ENCODE measurements at places on chromosomes 3 and 15.

DNA sequence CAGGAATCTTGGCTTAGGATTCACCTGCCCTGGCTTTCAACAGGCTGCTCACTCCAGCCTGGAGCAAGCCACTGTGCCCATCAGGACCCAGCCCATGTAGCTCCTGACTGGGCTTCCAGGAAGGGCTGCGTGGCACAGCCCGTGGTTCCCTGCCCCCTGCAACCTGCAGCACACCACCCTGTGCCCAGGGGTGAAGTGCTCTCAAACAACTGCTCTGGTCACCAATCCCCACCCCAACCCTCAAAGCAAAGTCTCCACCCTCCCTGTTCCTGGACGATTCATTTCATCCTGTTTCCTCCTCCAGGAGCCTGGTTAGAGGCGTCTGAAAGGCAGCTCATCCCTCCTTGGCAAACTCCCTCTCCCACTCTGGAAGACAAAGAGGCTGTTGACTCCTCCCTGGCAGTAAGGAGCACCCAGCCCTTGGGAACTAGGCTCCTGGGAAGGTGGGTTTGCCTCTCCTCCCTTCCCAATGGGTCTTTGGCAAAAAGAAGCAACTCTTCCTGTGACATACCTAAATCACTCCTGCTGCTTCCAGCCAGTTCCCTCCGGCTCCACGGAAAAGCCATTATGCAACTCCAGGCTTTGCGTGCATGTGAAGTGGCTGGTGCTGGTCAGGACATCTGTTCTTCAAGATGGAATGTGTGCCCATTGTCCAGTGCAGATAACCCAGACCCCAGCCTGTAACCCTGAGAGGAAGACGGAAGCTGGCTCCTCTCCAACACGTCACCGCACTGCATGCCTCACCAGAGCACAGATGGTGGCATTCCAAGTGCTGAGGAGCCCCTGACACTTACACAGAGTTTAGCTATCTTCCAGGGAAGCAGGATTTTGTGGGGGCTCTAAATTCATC is 29.1 kb upstream of the VIPR1 start:
- DNase-seq: peak; percentile 32

- DNase-seq: no peak
Measured at GRCh38 chr3:166759736-166760513, 620.2 kb downstream of the ZBBX start.

DNA sequence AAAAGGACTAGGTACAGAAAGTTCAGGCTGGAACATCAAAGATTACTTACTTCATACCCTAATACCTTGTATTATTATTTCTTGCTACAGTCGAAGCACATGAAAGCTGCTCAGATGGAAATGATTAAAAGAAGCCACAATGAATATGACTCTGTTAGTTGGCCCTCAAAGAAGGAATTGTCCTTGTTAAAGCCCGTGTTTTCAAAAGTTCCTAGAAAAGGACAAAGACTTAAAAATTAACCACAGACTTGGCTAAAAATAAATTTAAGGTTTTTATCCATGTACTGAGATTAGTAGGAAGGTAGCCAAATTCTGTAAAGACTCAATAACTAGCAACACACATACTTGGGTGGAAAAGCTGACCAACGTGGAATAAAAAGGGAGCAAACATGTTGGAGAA is 251.0 kb upstream of the RARB start:
- no peak for DNase-seq

DNA sequence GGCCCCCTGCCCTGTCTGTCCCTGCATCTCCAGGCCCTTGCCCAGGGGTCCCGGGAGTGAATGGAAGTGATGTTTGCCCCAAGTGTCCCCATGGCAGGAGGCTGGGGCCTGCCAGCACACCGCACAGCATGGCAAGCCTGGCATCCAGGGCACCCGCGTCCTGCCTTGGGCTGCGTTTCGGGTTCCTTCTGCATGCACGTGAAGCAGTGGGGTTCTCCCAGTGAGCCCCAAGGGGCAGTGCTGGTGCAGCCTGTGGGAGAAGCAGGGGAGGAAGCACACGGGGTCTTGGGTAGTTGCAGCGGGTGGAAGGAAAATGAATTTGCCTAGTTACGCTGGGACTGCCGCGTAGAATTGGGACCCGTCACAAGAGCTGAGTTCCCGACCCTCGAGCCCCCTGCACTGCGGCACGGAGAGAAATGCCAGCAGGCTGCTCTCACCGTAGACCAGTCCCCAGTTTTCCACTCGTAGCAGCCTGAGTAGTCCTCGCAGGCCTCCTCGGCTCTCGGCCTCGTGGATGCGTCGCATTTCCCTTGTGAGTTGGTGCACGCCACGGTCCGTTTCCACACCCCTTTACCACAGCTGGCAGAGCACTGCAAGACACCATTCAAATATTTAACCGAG is 259.5 kb upstream of the LYSMD4 start:
- DNase-seq: no peak

DNA sequence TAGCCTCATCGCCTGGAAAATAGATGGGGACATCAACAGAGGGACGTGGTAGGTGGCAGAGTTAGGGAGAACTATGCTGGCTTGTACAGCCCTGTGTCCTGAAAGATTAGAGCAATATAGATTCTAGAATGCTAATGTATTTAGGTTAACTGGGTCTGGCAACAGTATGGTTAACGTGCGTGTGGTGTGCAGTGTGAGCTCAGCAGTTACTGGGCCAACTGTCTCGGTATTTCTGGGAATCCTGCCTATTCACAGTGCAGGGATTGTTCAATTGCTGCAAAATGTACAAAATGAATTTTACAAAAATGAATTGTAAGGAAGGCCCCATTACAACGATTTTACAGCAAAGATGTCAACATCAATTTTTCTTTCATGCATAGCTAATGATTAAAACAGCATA is 20.6 kb downstream of the MEIS2 start:
- no peak for DNase-seq

All from bronchial epithelial cell (primary cell).